ENCODE measurements at places on chromosomes 5 and 9.
A peak's percentile ranks its signal among the peaks of the same experiment; 100 is the strongest.

DNA sequence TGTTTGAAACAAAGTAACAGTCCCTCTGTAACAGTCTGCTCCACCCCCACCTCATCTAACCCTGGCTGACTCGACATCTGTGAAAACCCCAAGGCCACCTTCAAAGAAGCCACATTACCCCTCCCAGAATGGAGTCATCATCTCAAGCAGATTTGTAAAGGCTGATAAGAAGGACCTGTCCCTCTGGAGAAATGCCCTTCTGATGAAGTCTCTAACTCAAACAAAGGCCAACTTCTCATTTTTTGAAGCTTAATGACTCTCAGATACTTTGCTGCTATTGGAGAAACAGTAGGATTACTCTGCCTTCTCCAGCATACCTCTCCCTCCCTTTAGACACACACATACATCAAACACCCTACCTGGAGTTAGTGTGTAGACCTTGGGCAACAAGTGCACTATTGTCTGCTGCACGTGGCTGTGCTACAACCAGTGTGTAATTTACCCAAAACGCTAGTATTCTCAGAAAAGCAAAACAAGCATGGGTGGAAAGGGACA, 5.3 kb upstream of the SUSD1 start:
- DNase-seq: no peak

- DNase-seq: no peak
Observed at GRCh38 chr9:19386502-19387044, 6.5 kb upstream of the RPS6 start.

DNA sequence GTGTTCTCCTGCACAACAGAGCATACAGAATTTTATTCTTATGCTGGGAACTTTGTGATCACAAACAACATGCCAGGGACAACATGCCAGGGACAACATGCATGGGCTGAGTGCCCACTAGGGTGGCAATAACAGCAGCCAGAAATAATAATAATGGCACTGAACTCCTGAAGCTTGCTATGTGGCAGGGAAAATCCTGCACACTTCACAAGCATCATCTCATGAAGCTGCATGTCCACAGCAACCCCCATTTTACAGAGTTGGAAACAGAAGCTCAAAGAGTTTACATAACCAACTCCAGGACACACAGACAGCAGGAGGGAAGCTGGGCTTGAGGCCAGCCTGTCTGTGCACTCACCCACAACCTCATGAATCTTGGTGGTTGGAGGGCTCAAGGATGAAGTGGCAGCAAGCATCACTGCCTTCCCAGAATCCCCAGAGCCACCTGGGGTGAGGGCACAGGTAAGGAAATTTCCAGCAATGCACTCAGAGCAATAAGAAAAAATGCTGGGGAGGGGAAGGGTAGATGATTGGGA, 111.4 kb downstream of the GABBR2 start:
- DNase-seq: no peak

DNA sequence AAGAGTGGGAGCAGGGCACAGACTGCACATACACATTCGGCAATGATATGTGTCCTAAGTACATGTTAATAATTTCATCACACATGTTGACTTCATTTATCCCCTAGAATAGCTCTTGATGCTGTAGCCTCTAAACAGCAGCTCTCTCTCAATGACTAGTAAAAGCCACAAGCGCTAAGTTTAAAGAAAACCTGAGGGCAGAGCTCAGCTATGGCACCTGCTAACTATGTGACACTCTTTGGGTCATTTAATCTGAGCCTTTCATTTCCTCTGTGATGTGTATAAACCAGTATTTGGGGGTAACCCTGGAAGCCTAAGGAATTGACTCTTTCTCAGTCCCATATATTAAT, 140.6 kb upstream of the MOCS2 start:
- no peak for DNase-seq

GRCh38 chr5:74360535-74361210, 279.9 kb downstream of the ENC1 start:
- peak; percentile 43 for DNase-seq

DNA sequence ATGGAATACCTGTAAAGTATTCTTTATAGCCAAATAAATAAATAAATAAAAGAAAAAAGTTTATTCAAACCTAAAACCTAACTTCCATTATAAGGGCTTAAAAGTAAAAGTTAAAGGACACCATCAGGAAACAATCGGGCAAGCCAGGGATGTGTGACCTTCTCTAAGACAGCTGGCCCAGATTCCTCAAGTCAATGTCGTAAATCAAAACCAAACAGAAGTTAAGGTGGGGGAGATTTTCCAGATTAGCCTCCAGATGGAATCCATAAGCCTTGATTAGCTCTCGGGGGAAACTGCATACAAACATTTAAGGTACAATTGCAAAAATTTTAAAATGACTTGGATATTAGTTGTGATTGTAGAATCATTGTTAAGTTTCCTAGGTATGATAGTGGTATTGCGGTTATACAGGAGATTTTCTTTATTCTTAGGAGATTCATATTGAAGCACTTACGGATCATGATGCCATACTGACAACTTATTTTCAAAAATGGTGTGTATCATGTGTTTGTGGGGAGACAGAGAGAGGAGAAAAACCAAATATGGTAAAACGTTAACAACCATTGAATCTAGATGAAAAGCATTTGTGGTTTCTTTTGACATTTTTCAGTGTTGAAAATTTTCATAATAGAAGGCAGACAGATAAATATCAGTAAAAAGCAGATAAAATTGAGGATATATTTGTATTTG, 21.5 kb upstream of the MGAT1 start:
- DNase-seq: no peak

- DNase-seq: no peak
Observed at GRCh38 chr5:2602451-2603271, 148.8 kb downstream of the IRX2 start.

- no peak for DNase-seq
Observed at GRCh38 chr9:87546704-87547103, 49.0 kb downstream of the DAPK1 start.

DNA sequence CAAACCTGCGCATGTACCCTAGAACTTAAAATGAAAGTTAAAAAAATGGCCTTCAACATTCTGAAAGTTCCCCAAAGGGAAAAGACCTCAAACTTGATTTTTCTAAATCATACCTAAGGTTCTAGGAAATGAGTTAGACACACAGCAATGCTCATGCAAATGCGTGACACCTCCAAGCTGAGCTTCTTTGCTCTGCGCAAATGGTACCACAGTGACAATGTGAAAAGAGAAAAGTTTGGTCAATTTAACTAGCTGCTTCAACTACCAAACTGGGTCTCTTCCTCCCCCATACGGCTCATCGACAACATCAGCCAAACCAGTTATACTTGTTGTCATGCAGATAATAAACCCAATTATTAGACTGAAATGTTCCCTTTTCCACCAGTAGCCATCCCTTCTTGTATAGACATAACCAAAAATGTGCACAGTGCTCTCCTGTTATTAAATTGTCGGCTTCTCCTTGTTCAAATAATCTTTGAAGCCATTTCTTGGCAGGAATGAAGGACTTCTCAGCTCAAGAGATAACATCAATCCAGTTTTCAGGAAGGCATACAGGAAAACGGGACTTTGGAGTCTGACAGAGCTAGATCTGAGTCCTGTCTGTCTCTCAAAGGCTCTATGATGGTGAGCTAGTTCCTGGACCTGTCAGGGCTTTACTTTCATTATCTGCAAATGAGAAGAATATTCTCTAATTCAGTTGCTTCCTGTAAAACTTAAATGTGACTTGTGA, 185.6 kb upstream of the NR3C1 start:
- DNase-seq: no peak

GRCh38 chr9:1917396-1917935, 97.7 kb upstream of the SMARCA2 start:
- no peak for DNase-seq

- DNase-seq: peak; percentile 55
Observed at GRCh38 chr5:157611571-157612476, 36.2 kb upstream of the ADAM19 start.
